Epithelial cell of proximal tubule (primary cell): ENCODE measurements at places on chromosomes 2 and 18. TPM values are rescaled to one million over a fixed set of nuclear protein-coding genes. Genes with fewer than 3 reads are reported as not detected.
A peak's percentile ranks its signal among the peaks of the same experiment; 100 is the strongest.

DNA sequence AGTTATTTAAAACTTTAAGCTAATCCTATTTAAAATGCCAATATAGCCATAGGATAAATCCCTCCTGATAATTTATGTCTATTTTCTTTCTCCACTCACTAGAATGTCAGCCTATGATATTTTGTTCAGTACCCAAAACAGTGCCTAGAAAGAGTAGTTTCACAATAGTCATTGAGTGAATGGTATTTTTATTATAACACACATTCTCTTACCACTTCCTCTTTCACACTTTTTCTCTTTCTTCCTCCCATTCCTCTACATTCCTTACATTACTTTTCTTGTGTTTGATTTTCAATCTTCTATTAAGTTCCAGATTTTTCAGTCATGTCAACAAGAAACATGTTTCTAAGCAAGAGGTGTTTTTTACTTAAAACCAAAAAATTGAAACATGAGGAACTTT, 327.6 kb upstream of the UBE2E3 start:
- no peak for DNase-seq

LONRF2 gene
- 0.43 and 1.3 TPM in 2 replicates for total RNA-seq

DNA sequence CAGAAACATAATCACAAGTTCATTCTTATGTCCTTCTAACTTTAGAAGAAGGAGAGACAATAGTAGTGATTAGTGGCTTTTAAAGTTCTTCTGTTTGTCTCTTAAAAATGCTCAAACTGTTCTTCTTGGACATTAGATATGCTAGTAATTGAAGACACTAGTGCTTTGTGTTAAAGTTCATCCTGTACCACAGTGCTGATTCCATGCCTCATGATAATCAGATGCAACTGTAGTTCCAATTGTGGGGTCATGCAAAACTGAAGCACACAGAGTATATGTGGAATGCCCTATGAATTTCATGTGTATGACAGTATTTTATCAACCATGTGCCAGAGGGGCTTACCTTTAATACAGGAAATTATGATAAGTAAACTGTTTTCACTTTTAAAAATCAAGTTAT, 11.4 kb upstream of the KCNJ13 start:
- DNase-seq, result no peak

SLC38A11 gene
- 0.17 TPM in 1 of 2 replicates, not detected in the other for total RNA-seq

- DNase-seq, result peak; percentile 79
These were observed 84.2 kb upstream of the OTOS start for GRCh38 chr2:240224676-240225075.

DNA sequence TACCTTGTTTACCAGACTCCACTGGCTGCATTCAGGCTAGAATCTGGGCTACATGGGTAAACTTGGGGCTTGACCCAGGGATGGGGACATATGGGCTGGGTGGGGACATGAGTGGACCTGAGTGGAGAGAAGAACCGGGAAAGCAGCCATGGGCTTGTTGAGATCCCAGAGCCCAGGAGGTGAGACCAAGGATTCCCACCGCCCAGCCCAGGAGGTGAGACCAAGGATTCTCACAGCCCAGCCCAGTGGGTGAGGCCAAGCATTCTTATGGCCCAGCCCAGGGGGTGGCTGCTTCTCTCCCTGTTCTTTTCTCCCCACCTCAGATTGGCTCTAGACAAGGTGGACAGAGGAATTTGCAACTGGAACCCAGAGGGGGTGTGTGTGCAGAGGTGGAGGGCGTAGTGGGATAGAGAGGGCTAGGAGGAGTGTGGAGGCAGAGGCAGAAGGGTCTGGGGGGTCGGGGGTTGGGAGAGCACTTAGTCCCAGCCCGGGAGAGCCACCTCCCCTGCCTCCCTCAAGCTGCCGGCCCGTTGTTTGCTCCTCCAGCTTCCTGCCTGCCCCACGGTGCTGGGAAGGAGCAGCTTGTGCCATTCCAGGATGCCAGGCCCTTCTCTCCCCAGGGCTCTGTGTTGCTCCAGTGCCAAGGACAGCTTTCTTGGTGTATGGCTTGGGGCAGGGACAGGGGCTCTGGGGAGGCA, 25.6 kb downstream of the GLI2 start:
- DNase-seq, result no peak

LAMA1 gene
- total RNA-seq, result 10.1 and 23.2 TPM in 2 replicates

DNA sequence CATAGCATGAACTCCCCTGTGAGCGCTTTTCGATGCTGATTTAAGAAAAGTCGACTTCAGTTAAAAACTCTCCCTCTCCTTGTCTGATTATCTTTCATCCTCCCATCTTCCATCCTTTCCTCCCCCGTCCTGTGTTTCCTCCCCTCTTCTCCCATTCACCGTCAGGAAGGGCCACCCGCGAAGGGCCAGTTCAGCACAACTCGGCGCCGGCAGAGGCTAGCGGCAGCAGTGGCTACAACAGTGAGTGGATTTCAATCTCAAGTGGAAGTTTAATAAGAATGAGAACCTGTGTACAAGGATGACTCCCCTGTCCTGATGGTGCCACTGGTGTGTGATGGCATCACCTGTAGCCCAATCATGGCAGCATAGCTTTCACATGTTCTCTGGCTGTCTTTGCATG, 106.9 kb downstream of the PRKRA start:
- DNase-seq, result no peak

GRCh38 chr18:28095041-28095440, 81.9 kb downstream of the CDH2 start:
- DNase-seq, result no peak

DNA sequence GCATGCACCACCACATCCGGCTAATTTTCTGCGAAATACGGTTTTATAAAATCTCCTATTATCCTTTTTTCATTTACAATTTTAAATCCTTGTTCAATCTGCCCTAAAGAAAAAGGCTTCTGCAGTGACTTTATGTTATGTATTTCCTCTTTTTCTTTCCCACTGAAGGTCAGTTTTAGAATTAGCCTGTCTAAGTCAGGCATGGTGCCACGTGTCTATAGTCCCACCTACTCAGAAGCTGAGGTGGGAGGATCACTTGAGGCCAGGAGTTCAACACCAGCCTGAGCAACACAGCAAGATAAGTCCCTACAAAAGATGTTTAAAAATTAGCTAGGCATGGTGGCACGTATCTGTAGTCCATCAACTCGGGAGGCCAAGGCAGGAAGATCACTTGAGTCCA, 39.8 kb upstream of the TNFRSF11A start:
- no peak for DNase-seq

GRCh38 chr18:61870151-61870550, 22.7 kb downstream of the RNF152 start:
- no peak for DNase-seq

- DNase-seq, result no peak
These were observed 144.7 kb downstream of the GREB1L start for GRCh38 chr18:21386523-21387240.

GRCh38 chr18:41576643-41577042, 378.4 kb upstream of the PIK3C3 start:
- no peak for DNase-seq

GRCh38 chr18:76970770-76971559, 148.6 kb downstream of the ZNF236 start:
- no peak for DNase-seq

GRCh38 chr18:69233465-69234054, 167.1 kb upstream of the DOK6 start:
- DNase-seq, result no peak

CDK15 gene
- 2.3 and 6.4 TPM in 2 replicates for total RNA-seq

- peak; percentile 95 for DNase-seq
These were observed 40.5 kb upstream of the EFHD1 start for GRCh38 chr2:232592772-232593395.

GRCh38 chr2:27815860-27816438, 44.4 kb downstream of the MRPL33 start:
- DNase-seq, result no peak

DNA sequence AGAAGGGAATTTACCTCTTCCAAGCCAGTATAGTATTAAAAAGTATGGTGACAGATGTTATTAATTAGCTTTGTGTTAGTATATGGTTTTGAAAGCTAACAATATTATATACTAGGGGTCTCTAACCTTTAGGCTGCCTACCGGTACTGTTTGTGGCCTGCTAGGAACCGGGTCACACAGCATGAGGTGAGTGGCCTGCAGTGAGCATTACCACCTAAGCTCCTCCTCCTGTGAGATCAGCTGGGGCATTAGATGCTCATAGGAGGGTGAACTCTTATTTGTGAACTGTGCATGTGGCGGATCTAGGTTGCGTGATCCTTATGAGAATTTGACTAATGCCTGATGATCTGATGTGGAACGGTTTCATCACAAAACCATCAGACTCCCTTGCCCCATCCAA, 583.4 kb upstream of the CDH2 start:
- DNase-seq, result no peak

GRCh38 chr2:173705656-173706055, 259.5 kb downstream of the SP3 start:
- no peak for DNase-seq

MZT2A gene
- 219 and 362 TPM in 2 replicates for total RNA-seq

DNA sequence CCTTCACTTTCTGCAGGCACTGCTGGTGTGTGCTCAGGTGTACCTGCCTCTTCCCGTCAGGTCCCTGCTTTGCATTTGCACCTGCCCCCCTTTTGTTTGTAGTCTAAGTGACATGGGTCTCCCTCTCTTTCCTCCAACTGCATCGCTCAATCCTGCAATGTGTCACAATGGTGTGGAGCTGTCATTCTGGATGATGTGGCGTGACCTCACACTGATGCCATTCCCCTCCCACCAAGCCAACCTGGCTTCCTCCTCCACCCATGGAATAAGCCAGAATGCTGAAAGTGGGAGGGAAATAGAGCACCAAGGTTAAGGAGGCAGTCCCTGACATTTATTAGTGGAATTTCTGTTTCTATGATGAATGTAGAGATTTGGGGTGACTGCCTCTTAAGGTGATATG, 156.7 kb downstream of the ZBTB7C start:
- no peak for DNase-seq
